ENCODE measurements at places on chromosomes 5 and 9. TPM values are rescaled to one million over a fixed set of nuclear protein-coding genes. Genes with fewer than 3 reads are reported as not detected.
A peak's percentile ranks its signal among the peaks of the same experiment; 100 is the strongest.

DNA sequence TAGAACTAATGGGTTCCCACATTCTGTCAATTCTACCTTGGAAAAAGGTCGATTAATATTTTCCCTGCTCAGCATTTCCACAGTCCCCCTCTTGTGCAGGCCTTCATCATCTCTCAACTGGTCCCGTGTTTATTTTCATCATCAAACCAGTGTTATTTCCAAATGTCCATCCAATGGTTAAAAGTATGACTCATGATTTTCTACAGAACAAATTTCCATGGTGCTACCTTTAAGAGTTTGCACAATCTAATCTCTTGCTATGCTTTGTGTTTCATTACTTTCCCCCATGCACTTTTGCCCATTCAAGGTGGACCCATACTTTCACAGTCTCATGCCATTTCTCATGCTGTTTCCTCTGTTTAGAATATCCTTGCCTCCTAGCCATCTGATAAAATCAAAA, 143.7 kb downstream of the CCDC192 start:
- no peak overlapping the region for H3K27ac ChIP-seq
- DNase-seq: no peak
- no peaks in the 10 kb centered on the region for H3K27me3 ChIP-seq
- H3K4me1 ChIP-seq: no peaks in the 10 kb centered on the region
- no peak overlapping the region for H3K4me3 ChIP-seq
- no peaks in the 10 kb centered on the region for H3K36me3 ChIP-seq

GRCh38 chr5:114418176-114419066, 56.6 kb downstream of the KCNN2 start:
- H3K4me1 ChIP-seq: no peaks in the 10 kb centered on the region
- H3K27ac ChIP-seq: no peak overlapping the region
- H3K36me3 ChIP-seq: no peaks in the 10 kb centered on the region
- H3K27me3 ChIP-seq: no peaks in the 10 kb centered on the region

DNA sequence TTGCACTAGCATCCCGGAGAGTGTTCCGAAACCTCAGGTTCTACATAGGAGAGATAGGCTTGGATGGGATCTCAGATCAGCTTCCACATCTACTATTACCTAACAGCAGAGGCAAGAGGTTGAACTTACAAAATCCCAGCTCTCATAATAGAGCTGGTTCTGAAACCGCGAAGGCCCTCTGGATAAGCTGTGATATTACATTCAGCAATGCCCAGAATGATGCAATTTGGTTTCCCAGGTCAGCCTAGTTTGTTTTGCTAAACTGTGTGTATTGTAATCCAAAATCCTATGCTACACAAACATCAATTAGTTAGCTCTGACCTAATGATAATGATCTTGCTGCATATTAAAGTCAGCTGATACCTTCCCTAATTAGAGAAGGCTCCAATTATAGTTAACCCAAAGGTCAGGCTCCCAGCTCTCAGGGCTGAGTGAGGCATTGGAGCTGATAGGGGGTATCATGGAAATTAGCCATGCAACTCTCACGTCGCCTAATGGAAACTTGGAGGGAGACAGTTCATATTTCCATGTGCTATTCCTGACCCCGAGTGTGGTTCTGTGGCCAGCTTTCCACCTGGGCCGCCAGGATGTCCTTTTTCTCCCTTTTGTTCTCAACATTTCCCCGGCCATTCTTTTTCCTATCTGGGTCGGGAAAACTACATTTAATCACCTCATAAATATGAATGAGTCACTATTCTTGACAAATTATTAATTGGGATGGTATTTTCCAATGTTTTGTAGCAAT, 278.4 kb upstream of the IRX1 start:
- H3K27me3 ChIP-seq: no peaks in the 10 kb centered on the region
- no peaks in the 10 kb centered on the region for H3K4me1 ChIP-seq
- no peak for DNase-seq
- H3K27ac ChIP-seq: no peak overlapping the region

GHR gene
- 11.8 TPM for total RNA-seq

OTP gene
- not detected for total RNA-seq

TPPP gene
- 15.5 TPM for total RNA-seq

GRCh38 chr5:134642931-134643530, 5.6 kb upstream of the SEC24A start:
- H3K4me3 ChIP-seq: no peak overlapping the region
- no peak for DNase-seq

DNA sequence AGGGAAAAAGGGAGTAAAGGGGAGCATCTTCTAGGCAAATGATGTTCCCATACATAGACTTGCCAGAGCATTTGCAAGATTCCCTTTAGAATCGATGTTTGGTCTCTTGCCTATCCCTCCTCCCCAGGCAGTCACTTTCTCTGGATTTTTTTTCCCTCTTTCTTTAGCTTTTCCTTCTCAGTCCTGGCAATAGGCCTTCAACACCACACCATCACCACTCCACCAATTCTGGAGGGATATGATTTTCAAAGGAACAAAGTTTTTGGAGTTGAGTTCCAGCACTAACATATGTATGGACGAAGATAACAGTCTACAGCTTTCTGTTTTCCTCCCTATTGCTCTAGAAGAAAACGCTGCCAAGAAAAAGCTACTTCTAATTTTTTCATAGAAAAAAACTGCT, 377.4 kb downstream of the PDE4D start:
- H3K27me3 ChIP-seq: no peaks in the 10 kb centered on the region
- no peak overlapping the region for H3K4me3 ChIP-seq
- no peak for DNase-seq
- no peaks in the 10 kb centered on the region for H3K36me3 ChIP-seq
- H3K27ac ChIP-seq: no peak overlapping the region

ABCA1 gene
- 96.7 TPM for total RNA-seq

DNA sequence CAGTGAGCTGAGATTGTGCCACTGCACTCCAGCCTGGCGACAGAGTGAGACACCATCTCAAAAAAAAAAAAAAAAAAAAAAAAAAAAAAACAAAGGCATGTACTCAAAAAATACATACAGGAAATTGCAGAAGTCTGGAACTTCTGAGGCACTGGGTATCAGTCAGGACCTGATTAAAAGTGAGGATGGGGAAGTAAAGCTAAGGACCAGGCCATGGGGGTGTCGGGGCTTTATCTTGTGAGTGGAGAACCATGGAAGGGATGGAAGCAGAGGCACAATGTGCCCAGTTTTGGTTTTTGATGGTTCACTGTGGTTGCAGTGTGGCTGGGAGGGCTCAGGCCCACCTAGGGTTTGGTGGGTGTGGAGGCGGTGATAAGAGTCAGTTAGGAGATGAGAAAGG, 212.7 kb upstream of the PIK3R1 start:
- no peak for DNase-seq
- H3K27me3 ChIP-seq: no peaks in the 10 kb centered on the region
- no peak overlapping the region for H3K4me3 ChIP-seq
- no peak overlapping the region for H3K27ac ChIP-seq

DNA sequence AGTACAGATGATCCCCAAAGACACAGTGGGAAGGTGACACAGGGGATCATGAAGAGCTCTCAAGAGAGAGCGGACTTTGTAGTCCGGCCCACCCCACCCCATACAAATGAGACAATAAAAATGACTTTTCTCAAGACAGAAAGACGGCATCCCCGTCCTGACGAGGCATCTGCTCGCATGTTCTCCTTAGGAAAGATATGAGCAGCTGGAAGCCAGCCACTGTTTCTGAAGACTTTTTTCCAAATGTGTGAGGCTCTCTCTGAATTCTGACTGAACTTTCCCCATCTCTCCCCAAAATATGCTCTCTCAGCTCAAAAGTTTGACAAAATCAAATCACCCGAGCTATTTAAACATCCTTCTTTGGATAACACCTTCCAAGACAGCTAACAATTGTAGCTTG, 105.2 kb downstream of the RFK start:
- no peak overlapping the region for H3K4me3 ChIP-seq
- H3K36me3 ChIP-seq: no peaks in the 10 kb centered on the region
- no peaks in the 10 kb centered on the region for H3K27me3 ChIP-seq
- H3K27ac ChIP-seq: no peak overlapping the region

- no peaks in the 10 kb centered on the region for H3K27me3 ChIP-seq
- no peaks in the 10 kb centered on the region for H3K4me1 ChIP-seq
- no peak for DNase-seq
- no peak overlapping the region for H3K4me3 ChIP-seq
- H3K27ac ChIP-seq: no peak overlapping the region
Observed at GRCh38 chr5:7897014-7897600, 28.2 kb downstream of the MTRR start.

- H3K4me1 ChIP-seq: peaks cover 45% of the 10 kb centered on the region
- peak overlapping the region; percentile 51 for H3K27ac ChIP-seq
- no peak for DNase-seq
- no peaks in the 10 kb centered on the region for H3K27me3 ChIP-seq
Observed at GRCh38 chr9:86731511-86732063, 215.7 kb downstream of the GAS1 start.

EGR1 gene
- total RNA-seq: 87.4 TPM

DNA sequence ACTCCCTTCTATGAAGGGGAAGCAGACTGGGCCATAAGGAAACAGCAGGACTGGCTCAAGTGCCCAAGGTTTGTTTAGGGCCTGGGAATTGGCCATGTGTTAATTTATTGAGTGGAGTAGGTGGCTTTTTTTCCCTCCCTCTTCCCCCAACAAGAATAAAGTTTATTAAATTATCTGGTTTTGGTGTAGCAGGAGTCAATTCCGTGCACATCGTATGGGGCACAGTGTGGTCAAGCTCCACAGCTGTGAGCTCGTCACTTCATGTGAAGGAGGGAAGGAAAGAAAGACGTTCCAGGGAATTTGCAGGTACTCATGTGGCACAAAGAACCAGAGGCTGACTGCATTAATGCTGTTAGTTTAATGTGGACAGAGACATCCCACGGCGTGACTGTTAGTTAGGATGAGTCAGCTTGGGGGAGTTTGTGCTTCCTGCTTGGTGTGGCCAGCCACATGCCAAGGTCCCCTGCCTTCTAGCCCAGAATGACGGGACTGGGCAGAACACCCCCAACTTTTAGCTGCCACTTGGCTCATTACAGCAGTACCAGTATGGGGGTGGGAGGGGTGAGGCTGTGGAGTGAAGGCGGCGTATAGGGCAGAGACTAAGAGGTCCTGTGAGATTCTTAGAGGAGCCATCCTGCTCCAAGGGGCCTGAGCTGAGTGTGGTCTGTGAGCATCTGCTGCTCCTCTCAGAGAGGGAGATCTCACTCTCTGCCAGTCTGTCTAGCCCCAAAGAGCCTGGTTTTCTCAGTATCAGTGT, 33.2 kb downstream of the CSF1R start:
- H3K27ac ChIP-seq: no peak overlapping the region
- DNase-seq: no peak
- peaks cover 79% of the 10 kb centered on the region for H3K36me3 ChIP-seq
- H3K4me1 ChIP-seq: no peaks in the 10 kb centered on the region
